ENCODE measurements at places on chromosomes 5 and 9.

- no peak for DNase-seq
Measured at GRCh38 chr5:95671826-95672225, 11.0 kb downstream of the SPATA9 start.

DNA sequence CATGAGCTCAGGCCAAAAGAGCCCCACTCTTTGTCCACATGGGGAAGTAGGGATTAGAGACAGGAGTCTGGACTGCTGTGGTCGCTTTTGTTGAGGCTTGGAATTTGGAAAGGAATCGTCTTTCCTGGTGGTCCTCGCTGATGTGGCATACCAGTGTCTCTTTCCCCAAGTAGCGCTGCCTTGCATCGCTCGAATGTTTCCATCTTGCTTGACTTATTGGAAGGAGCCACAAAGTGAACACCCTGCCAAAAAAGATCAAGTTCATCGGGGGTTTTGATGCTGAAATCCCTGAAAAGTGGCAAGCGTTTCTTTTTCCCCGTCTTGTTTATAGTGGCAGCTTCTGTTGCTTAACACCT is 161.3 kb downstream of the MACROH2A1 start:
- peak; percentile 12 for DNase-seq

DNA sequence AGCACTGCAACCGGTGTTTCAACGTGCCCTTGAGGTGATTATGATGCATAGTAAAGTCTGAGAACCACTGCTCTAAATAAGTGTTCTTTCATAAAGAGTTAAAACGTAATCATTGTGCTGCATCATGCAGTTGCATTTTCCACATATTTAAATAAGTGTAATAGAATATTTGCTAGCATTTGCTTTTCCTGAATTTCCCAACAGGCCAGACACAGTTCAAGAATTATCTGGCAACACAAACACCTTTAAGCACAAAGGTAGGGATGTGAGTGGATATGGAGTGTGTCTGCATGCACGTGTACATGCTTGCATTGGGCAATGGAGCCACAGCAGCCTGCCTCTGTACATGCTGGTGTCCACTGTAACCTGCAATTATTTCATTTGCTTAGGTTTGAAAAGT is 193.6 kb upstream of the PIK3R1 start:
- no peak for DNase-seq

- DNase-seq, result no peak
Measured at GRCh38 chr9:83234541-83234940, 171.6 kb upstream of the RASEF start.

- no peak for DNase-seq
Measured at GRCh38 chr5:179568721-179569120, 18.4 kb downstream of the RUFY1 start.

- peak; percentile 33 for DNase-seq
Measured at GRCh38 chr9:84953797-84954705, 284.5 kb downstream of the NTRK2 start.

DNA sequence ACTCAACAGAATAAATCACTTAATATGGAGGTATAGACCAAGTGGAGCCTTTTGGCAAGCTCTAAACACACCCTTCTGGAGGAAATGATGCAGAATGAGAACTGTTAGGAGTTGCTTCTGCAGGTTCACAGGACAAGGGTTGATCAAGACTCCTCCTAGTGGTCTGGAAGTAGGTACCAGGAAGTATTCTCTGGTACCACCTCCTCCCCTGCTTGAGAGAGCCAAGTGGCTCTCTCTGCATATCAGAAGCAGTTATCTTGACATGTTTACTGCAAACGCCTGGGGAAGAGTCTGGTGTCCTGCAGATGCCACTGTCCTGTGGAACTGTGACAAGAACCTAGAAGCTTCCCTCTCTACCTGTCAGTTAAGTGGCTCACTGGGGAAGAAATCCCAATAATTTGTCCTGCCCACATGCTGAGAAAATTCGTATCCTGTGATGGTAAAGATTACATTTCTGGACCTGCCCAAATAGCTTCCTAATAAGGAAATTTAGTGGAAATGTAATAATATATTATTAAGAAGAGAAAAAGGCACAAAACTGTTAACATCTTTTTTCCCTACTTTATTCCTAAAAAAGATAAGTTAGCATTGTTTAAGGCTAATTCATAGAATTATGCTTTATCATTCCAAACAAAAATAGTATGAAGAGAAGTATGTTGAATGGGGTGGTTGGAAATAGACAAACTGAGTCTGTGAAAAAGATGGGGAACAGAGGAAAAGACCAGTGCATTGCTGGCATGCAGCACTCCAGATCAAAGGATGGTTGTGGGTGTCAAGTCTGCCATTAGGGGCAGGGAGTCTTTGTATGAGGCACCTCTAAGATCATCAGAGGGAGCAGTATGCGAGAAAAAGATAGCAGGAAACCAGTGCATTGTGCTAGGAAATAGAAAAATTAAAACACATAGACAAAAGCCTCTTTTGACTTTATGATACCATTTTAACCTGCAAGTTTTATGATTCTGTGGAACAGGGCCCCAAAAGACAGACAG is 118.8 kb downstream of the CDC42SE2 start:
- DNase-seq, result no peak

GRCh38 chr9:97487861-97488260 is 13.6 kb upstream of the TMOD1 start:
- DNase-seq, result no peak

GRCh38 chr9:4266602-4267001 is 33.3 kb downstream of the GLIS3 start:
- DNase-seq, result no peak

- no peak for DNase-seq
Measured at GRCh38 chr9:110123341-110124095, 84.4 kb downstream of the C9orf152 start.

DNA sequence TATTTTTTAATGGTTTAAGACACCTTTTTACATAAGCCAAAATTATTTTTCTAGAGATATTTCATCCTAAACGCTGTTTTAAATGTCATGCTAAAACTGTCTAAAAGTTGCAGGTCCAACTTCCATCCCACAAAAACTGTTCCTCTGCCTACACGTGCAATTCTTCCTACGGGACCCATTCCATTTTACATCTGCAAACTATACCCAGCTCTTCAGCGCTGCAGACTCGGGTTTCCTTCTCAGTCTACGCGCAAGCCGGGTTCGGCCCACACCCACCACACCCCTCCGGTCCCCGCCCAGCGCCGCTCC is 8.7 kb downstream of the RANBP6 start:
- DNase-seq, result no peak

DNA sequence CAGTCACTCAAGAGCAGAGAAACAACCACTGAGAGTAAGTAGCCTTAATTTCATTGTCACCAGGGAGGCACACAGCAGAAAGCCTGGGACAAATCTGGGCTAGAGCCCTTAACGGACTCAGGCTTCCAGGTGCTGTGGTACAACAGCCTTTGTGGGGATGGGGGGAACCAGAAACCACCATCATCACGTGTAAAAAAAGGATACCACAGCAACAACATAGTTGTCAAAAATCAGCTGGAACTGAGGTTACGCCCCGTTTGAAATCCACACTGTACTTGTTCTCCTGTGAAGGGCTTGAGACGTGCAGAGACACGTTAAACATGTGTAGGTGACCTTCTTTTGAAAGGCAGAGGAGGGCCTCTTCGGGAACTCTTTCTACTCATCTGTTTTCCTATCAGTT is 16.6 kb upstream of the PLPP1 start:
- DNase-seq, result no peak

DNA sequence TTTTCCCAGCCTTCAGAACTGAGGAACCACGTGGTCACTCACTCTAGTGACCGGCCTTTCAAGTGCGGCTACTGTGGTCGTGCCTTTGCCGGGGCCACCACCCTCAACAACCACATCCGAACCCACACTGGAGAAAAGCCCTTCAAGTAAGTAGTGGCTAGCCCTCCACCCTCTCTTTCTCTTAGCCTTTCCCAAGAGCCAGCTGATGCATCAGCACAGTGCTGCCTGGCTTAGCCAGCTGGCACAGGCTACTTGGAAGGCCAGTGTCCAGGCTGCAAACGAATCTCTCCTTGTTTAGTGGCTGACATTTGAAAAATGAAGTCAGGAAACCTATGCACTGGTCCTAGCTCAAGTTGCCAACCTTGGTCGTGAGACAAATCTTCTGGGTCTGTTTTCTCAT is 91.1 kb downstream of the PRDM6 start:
- no peak for DNase-seq

- DNase-seq, result no peak
Measured at GRCh38 chr9:133119103-133119845, 1.8 kb downstream of the RALGDS start.

- no peak for DNase-seq
Measured at GRCh38 chr5:175853573-175854230, 17.7 kb upstream of the CPLX2 start.

GRCh38 chr5:1930880-1931603 is 48.3 kb upstream of the IRX4 start:
- no peak for DNase-seq

DNA sequence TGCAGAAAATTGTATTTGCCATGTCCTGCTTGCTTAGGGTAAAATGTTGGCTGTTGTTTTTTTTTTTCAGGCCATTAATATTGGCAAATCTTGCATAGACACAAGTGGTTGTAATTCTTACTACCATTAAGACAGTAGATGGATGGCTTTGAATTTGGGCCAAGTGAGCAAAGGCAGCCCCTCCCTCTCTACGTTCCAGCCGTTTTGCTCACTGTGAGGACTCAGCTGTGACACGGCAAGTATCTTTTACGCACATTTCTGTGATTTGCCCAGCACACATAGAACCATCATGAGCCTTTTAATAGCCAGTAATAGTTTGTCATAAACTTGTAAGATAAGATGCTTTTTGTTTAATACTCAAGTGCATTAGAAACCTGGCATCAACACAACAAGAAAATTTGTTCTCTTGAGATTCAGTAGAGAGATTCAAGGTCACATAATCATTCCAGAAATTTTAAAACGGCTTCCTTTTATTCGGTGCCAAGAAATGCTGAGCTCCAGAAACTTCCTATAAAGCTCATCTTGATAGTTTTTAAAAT is 205.2 kb upstream of the ADCY2 start:
- DNase-seq, result no peak

DNA sequence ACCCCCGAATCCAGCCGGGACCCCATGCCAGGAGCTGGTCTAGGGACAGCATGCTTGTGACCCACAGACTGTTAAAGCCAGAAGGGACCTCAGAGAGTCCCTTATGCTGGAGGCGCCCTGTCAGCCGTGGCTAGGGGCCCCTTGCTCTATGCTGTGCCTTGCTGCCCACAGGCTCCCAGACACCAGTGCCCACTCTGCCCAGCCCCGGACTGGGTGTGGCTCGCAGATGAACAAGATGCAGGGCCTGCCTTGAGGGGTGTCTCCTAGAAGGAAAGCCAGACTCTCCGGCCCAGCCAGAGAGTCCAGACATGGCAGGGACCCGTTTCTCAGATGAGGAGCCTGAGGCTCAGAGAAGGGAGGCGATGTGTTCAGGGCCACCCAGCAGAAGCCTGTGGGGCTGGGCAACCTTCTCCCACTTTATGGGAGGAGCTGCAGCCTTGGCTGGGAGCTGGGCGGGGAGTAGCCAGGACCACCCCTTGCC is 85.7 kb downstream of the LMX1B start:
- peak; percentile 5 for DNase-seq

- DNase-seq, result no peak
Measured at GRCh38 chr5:62312036-62312435, 6.0 kb downstream of the KIF2A start.

DNA sequence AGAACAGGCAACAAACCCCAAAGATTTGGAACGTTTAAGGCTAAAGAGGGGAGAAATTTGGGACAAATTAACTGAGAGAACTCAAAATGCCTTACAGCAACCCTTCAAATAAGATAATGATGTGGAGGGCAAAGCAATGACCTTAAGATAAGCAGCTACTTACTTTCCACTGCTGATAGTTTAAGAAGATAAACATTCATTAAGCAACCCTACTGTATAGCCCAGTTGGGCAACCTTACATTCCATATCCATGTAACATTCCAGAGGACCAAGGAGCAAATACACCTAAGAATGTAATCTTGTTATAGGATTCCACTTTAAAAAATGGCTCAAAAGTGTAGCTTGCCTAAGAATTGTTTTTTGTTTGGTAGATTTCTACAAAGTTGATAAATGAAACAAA is 14.8 kb downstream of the ETF1 start:
- no peak for DNase-seq

DNA sequence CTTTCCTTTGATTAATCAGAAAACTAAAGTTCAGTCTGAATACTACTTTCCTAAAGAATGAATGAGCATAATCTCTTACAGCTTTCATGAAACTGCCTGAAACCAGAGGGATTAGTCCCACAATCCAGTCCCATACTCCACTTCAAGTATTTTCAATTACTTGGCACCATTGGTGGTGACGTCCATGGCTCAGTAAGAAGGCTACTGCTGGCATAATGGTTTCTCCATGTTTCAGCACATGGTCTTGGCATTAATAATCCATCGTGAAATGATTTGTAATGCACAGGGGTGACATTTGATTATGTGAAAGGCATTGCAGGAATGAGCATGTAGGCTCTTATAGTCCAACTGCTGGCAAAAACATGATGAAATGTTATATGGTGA is 23.4 kb downstream of the LIX1 start:
- DNase-seq, result no peak

- DNase-seq, result no peak
Measured at GRCh38 chr5:170288551-170288950, 9.0 kb downstream of the LCP2 start.

- DNase-seq, result no peak
Measured at GRCh38 chr5:54632131-54632701, 114.7 kb downstream of the SNX18 start.

DNA sequence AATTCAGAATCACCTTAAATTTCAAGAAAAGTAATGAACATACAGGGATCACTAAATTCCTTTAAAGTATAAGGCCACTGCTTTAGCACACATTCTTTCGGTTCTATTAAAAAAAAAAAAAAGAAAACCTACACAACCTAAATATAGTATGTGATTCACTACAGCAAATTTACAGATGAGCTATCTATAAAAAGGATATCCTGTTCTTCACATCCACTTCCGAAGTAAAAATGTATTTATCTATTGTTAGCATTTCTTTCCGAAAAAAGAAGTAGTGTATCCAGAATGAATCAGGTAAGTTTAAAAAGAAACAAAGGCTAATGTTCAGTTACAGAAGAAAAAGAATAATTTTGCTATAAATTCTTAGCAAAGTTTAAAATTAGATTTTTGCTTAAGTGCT is 70.2 kb downstream of the ECPAS start:
- no peak for DNase-seq

DNA sequence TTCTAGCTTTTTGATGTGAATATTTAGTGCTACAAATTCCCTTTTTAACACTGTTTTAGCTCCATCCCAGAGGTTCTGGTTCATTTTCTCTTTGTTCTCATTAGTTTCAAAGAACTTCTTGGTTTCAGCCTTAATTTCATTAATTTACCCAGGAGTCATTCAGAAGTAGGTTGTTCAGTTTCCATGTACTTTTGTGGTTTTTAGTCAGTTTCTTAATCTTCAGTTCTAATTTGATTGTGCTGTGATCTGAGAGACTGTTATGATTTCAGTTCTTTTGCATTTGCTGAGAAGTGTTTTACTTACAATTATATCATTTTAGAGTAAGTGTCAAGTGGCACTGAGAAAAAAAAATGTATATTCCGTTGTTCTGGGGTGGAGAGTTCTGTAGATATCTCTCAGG is 240.1 kb upstream of the RASA1 start:
- DNase-seq, result no peak

- DNase-seq, result no peak
Measured at GRCh38 chr5:61912559-61912958, 393.4 kb upstream of the KIF2A start.

Measured in D721Med (cell line).